ENCODE measurements at places on chromosomes 6 and 20.

- no peak for DNase-seq
Observed at GRCh38 chr6:90003941-90004340, 109.7 kb downstream of the GJA10 start.

DNA sequence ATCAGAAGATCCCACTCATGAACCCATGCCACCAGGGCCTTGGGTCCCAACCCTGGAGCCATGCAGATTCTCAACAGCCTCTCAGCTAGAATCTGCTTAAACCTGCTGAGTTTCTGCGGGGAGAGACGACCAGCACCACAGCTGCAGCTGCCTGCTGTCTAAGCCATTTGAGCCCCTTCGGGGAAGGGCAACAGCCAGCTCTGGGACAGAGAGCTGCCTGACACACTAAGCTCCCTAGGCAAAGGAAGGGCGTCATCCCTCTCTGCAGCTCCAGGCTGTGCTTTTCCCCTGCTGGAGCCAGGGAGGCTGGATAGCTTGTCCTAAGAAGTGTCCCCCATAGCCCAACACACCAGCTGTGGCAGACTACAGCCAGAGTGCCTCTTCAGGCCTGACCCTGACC lies 182.5 kb downstream of the OTOR start:
- DNase-seq, result no peak

DNA sequence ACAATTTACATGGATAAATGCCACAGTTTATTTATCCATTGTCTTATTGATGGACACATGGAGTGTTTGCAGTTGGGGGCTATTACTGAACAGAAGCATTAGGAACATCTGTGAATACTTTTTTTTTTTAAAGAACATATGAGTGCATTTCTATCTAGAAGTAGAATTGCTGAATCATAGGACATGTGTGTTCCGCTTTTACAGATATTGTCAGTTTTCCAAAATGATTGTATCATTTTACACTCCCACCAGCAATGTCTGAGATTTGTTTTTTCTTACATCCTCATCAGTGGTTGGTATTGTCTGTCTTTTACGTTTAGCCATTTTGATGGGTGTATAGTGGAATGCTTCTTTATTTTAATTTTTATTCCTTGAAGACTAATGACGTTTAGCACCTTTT lies 42.0 kb upstream of the ASIP start:
- DNase-seq, result no peak

- no peak for DNase-seq
Observed at GRCh38 chr6:17665132-17665531, 41.6 kb downstream of the NUP153 start.

DNA sequence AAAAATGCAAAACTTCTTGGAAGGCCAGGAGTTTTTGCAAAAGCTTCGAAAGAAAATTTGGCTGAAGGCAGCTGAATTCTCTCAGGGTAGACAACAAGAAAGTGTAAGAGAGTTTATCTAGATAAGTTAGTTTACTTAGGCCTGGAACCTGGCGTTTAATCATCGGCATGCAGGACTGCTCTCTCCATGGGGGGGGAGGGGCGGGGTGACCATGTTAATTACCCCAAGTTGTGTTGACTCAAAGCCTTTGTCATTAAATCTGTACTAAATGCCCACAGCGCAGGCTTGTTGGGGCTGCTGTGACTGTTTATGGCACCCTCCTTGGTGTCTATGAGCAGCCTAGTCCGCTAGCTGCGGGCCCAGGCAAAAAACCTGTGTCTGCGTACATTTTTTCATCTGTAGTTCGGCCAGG lies 20.1 kb upstream of the ZNF451 start:
- no peak for DNase-seq

- no peak for DNase-seq
Observed at GRCh38 chr6:30007132-30007764, 53.8 kb upstream of the POLR1H start.

DNA sequence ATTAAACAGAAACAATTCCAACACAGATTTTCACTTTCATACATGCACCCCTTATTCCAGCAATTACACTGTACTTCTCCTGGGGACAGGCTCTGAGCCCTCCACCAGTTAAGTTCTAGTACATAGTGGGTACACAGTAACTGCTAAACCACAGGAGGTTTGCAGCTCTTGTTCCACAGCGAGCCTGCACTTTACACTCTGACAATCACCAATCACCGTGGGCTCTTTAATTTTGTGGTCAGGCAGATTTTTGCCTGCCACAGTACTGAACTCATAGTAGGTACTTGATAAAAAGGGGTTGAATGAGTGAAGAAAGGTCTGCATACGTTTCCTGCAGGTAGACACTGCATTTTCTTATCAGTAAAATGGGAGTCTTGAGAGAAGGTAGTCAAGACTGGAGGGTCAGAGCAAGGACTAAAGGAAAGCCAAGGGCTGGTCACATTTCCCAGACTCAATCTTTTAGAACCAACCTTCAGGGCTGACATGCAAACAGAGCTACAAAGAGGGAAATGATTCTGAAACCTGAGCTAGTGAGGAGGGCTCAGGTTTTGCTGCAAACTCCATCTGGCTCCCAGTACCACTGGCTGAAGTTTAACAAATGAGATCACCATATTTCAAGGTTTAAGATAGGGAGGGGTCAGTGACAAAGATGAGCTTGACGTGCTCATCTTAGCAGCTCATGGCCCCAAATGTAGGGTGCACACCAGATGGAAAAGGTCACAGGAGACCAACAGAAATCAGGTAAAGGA lies 404.6 kb downstream of the BTBD9 start:
- DNase-seq, result no peak

- DNase-seq, result no peak
Observed at GRCh38 chr20:41632896-41633295, 14.7 kb upstream of the CHD6 start.

DNA sequence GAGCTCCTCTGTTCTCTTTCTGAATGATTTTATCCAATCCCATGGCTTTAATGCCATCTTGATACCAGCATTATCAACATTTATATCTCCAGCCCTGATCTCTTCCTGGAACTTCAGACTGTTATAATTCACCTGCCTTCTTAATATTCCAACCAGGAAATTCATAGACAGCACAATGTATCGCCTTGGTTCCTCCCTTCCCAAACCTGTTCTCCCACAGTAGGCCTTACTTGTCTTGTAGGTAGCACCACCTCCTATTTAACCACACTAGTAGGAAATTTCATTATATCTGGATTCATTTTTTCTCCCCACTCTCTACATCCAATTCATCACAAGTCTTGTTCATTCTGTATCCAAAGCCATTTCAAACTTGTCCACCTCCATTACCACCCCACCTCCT lies 106.3 kb upstream of the SHLD1 start:
- DNase-seq, result no peak

DNA sequence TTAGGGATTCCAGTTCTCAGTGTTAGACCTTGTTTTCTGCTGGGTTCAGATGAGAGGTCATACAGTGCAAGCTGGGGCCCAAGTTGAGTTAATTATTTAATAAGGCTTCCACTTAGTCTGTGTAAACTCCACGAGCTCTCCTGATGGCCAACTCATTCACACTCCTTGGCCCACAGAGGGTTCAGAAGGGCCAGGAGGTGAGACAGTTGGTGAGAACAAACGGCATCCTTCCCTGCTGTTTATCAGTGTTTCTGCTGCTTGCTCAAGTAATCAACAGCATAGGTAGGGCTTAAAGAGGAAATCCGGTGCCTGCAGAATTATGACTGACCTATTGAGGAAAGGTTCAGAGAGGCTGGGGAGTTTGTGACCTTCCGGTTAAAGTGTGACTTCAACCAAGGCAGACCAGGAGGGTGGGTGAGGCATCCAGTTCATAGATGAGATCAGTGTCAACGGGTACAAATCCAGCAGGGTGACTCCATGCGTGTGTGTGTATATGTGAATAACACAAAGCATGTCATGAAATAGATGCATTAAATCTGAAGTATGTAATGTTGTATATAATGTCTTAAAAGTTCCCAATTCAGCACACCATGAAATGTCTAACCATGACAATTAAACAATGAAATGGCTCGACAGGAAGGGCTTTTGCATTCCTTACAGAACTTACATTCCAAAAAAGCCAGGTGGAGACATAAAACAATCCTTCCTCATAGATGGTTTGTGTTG lies 37.4 kb upstream of the BCAS1 start:
- DNase-seq, result no peak

DNA sequence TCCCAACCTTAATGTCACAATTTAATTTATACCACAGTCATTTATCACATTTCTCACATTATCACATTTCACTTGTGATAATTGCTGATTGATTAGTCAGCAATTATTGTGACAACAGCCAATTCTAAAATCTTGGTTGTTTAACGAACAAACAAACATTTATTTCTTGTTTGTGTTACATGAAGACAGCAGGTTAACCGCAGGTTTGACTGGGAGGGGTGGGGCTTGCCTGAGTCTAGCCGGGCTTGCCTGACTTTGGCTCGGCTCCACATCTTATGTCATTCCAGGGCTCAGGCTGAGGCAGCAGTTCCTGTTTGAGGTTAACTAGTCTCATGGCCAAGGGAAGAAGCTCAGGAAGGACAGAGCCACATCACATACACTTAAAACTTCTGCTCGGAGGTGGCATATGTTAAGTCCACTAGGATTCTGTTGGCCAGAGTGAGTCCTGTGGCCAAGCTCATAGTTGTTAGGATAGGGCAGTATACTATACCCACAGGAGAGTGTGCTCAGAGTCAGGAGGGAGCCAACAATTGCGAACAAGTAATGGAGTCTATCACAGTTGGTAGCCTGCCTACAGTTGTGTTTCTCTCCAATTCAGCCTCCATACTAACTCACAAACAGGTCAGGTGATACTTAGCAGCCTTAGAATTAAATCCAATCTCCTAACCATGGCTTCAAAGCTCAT lies 90.0 kb upstream of the IFNGR1 start:
- DNase-seq, result no peak

GRCh38 chr6:134593442-134593841 lies 275.5 kb upstream of the SGK1 start:
- no peak for DNase-seq
